ENCODE measurements at places on chromosomes 1 and 21. TPM values are rescaled to one million over a fixed set of nuclear protein-coding genes. Genes with fewer than 3 reads are reported as not detected.

- no peaks in the 10 kb centered on the region for H3K36me3 ChIP-seq
- H3K4me3 ChIP-seq: no peak overlapping the region
- H3K27ac ChIP-seq: no peak overlapping the region
- peaks cover 3% of the 10 kb centered on the region for H3K27me3 ChIP-seq
- H3K4me1 ChIP-seq: no peaks in the 10 kb centered on the region
Measured at GRCh38 chr1:89005286-89006151, 13.1 kb upstream of the KYAT3 start.

- DNase-seq: no peak
- no peaks in the 10 kb centered on the region for H3K4me1 ChIP-seq
- H3K27ac ChIP-seq: no peak overlapping the region
- H3K4me3 ChIP-seq: no peak overlapping the region
- no peaks in the 10 kb centered on the region for H3K27me3 ChIP-seq
Measured at GRCh38 chr1:217402301-217402700, 228.6 kb downstream of the GPATCH2 start.

- DNase-seq: no peak
- no peak overlapping the region for H3K27ac ChIP-seq
- H3K36me3 ChIP-seq: no peaks in the 10 kb centered on the region
- no peak overlapping the region for H3K4me3 ChIP-seq
- peaks cover 5% of the 10 kb centered on the region for H3K27me3 ChIP-seq
- no peaks in the 10 kb centered on the region for H3K4me1 ChIP-seq
Measured at GRCh38 chr1:214516434-214517326, 34.7 kb downstream of the PTPN14 start.

DNA sequence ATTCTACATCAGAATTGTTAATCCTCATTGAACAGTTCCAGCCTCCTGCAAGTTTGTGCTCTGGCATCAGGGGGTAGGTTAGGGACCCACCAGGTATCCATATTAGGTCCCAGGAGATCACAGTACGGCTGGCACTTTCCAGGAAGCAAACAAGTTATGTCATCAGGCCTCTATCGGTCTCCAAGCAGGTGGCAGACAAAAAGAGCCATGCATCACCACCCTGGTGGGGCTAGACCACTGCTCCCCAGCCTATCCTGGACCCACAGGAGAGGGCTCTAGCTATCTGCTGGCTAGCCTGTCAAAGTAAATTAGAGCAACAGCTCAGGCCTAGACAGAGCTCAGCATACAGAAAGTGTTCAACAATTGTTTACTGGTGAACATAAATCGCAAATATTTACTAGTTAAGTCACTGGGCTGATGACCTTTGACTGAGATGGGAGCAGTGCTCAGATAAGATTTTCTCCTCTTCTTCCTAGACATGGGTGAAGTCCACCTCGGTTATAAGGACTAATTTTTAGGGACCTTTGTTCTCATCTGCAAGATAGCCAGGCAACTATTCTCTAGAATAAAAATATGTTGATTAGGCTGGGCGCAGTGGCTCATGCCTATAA lies 6.4 kb downstream of the NUAK2 start:
- H3K4me1 ChIP-seq: no peaks in the 10 kb centered on the region
- peaks cover 23% of the 10 kb centered on the region for H3K27me3 ChIP-seq
- H3K4me3 ChIP-seq: no peak overlapping the region
- H3K36me3 ChIP-seq: no peaks in the 10 kb centered on the region
- no peak overlapping the region for H3K27ac ChIP-seq

DNA sequence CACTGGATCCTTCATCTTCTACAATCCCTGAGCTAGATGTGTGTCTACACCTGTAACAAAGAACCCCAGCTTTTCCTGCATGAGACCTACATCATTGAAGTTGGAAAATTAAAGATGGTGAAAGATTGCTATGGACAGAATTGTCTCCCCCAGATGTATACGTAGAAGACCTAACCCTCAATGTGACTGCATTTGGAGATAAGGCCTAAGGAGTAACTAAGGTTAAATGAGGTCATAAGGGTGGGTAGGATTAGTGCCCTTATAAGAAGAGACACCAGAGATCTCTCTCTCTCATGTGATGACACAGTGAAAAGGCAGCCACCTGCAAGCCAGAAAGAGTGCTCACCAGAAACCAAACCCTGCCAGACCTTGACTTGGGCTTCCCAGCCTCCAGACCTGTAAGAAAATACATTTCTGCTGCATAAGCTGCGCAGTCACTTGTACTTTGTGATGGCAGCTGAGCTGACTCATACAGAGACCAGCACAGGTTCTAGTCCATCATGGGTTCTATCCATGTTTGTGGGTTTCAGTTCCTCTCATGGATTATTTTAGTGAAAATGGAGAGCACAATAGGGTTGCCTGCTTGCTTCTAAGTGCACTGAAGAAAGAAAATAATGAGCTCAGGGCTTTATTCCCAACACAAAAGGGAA lies 180.8 kb downstream of the TPR start:
- no peak overlapping the region for H3K4me3 ChIP-seq
- DNase-seq: peak; percentile 20
- H3K27me3 ChIP-seq: no peaks in the 10 kb centered on the region
- peak overlapping the region; percentile 72 for H3K27ac ChIP-seq

GRCh38 chr1:24754229-24754628 lies 9.0 kb downstream of the CLIC4 start:
- peaks cover 3% of the 10 kb centered on the region for H3K36me3 ChIP-seq
- no peaks in the 10 kb centered on the region for H3K4me1 ChIP-seq
- H3K27ac ChIP-seq: no peak overlapping the region
- H3K4me3 ChIP-seq: no peak overlapping the region

DNA sequence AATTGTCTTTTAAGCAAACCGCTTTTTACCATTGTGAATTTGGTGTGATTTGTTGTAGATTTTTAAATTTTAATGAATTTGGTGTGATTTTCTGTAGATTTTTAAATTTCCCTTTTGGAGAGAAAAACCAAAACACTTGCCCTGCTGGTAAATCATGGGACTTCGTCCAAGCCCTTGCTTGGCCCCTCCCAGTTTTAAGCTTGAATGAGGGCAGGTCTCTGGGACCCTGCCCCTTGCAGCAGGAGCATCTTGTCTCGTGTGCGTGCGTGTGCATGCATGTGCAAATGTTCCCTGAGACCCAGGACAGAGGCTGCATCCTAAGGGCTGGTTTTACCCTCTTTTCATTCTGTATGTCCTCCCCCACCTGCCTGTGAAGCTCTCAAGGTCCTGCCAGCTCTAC lies 248.6 kb downstream of the GREM2 start:
- no peaks in the 10 kb centered on the region for H3K27me3 ChIP-seq
- H3K4me1 ChIP-seq: no peaks in the 10 kb centered on the region
- H3K4me3 ChIP-seq: no peak overlapping the region
- no peaks in the 10 kb centered on the region for H3K36me3 ChIP-seq

DNA sequence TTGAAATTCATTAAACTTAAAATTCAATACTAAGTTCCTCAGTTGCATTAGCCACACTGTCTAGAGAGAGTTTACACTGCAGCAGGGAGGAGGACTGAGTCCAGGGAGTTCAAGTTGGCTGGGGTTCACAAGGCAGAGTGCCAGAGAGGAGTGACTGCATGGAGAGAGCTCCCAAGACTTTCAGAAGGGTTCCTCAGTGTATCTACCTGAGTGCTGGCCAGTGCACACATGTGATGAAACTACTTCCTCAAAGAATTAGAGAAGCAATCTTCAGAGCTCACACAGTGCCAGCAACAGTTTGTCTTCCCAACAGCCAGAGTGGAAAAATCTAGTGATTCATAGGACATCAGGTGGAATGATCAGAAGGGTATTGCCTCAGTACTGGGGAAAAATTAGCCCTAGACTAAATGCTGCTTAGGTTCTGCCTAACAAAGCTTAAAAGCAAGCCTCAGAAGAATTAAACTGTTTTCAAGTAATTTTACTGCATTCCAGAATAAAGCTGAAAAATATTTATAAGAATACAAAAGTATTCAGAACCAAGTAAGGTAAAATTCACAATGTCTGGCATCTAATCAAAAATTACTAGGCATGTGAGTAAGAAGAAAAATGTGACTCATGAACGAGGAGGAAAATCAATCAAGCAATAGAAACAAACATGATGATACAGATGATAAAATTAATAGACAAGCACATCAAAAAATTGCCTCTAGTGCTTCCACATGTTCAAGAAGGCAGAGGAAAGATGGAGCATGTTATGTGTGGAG lies 10.4 kb upstream of the WNT3A start:
- H3K36me3 ChIP-seq: no peaks in the 10 kb centered on the region
- DNase-seq: no peak
- H3K27me3 ChIP-seq: peaks cover 30% of the 10 kb centered on the region
- H3K4me3 ChIP-seq: no peak overlapping the region
- no peak overlapping the region for H3K27ac ChIP-seq

- H3K27me3 ChIP-seq: peaks cover 2% of the 10 kb centered on the region
- H3K4me1 ChIP-seq: no peaks in the 10 kb centered on the region
- no peak within 1 kb of the TSS for H3K27ac ChIP-seq
- H3K4me3 ChIP-seq: no peak within 1 kb of the TSS
- no peaks in the 10 kb centered on the region for H3K36me3 ChIP-seq
Measured at GRCh38 chr1:209937996-209938959, at the start of gene SYT14. Gene SYT14 (plus strand): TSS chr1:209938217. CDS start chr1:209938265, 48 bp downstream.

DNA sequence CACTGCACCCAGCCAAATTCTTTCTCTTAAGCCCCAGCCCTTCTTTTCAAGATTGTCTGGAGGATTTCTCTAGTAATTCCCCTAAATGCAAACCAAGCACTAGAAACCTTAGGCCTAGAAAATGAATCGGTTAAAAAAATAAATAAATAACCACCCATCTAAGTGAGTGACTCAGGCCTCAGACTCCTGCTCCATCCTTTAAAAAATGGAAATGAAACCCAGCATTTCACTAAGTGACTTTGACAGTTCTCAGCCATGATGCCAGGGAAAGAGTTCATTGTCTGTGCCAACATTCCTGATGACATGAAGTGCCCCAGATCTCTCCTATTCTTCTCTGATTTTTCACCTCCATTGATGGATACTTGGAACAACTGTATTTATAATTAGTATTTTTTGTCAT lies 415.2 kb upstream of the DAB1 start:
- H3K27me3 ChIP-seq: no peaks in the 10 kb centered on the region
- H3K27ac ChIP-seq: no peak overlapping the region
- H3K4me3 ChIP-seq: no peak overlapping the region
- no peaks in the 10 kb centered on the region for H3K36me3 ChIP-seq
- DNase-seq: no peak

GRCh38 chr21:45510466-45510955 lies 31.7 kb downstream of the SLC19A1 start:
- no peak overlapping the region for H3K4me3 ChIP-seq
- no peak overlapping the region for H3K27ac ChIP-seq
- no peaks in the 10 kb centered on the region for H3K27me3 ChIP-seq
- DNase-seq: no peak
- H3K36me3 ChIP-seq: peaks cover 42% of the 10 kb centered on the region

DNA sequence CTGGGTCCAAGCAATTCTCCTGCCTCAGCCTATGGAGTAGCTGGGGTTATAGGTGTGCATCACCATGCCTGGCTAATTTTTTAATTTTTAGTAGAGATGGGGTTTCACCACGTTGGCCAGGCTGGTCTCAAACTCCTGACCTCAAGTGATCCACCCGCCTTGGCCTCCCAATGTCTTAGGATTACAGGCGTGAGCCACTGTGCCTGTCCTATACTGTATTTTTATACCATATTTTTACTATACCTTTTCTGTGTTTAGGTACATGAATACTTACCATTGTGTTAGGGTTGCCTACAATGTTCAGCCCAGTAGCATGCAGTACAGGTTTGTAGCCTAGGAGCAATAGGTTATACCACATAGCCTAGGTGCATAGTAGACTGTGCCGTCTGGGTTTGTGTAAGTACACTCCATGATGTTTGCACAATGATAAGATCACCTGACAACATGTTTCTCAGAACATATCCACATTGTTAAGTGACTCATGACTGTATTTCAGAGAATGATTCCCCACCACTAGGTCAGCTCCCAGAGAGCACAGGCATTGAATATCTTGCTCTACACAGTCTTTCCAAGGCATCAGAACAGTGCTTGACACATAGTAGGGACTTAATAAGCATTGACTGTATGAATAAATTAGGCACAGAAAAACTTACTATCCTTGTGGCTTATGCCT lies 6.0 kb upstream of the CITED4 start:
- no peak overlapping the region for H3K4me3 ChIP-seq
- H3K36me3 ChIP-seq: no peaks in the 10 kb centered on the region

GRCh38 chr1:174965362-174966007 lies 34.3 kb upstream of the CACYBP start:
- peak; percentile 75 for DNase-seq
- H3K36me3 ChIP-seq: peaks cover 10% of the 10 kb centered on the region
- H3K27ac ChIP-seq: peak overlapping the region; percentile 88
- peaks cover 52% of the 10 kb centered on the region for H3K4me1 ChIP-seq
- no peaks in the 10 kb centered on the region for H3K27me3 ChIP-seq

DNA sequence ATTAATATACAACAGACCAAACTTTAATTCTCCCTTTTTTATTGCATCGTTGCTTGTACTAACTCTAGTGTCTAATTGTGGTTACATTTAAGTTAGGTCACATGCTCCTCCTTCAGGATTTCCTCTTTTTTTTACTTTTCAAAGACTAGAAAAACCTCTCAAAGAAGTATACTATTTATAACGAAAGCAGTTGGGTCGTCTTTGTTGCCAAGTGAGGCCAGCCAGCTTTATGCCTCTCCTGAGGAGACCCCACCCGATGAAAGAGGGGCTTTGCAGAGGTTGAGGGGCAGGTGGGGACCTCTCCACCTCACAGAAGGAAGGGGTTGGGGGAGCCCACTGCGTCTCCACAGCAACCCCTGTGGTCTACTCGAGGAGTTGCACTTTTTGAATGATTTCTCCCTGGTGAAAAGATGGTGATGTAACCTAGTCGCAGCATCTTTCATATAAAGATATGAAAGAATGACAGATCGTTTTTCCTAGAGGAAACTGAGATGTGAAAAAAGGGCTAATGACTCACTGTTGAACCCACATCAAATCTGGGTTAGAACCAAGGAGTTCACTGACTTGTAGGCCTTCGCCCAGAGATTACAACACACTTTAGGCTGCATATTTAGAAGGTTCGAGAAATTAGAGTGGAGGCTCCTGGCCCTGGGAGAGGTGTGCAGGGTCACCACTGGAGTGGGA lies 6.4 kb downstream of the TGFB2 start:
- peaks cover 4% of the 10 kb centered on the region for H3K4me1 ChIP-seq
- DNase-seq: peak; percentile 33
- H3K27ac ChIP-seq: no peak overlapping the region
- H3K4me3 ChIP-seq: no peak overlapping the region
- H3K27me3 ChIP-seq: no peaks in the 10 kb centered on the region

DNA sequence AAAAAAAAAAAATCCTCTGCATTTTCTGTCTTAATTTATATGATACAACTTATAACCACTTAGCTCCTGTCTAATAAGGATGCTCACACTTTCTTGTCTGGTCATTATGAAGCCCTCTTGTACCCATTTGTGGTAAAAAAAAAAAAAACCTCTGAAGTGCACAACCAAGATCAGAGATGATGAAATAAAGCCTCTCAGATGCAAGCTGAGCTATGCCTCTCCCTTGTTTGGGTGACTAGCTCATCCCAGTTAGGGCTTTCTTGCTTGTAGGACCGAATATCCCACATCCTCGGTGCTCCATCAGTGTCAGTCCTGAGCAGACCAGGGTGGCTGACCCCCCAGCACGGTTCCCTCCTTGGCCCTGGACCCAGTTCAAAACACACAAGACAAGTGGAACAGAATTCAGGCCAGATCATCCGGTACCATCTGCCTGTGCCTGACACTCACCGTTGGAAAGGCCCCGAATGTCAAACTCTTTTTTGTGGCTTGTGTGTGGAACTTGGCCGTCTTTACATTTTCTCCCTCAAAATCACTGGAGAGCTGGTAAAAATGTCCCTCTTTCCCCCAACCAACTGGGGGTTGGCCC lies 6.3 kb upstream of the SELENON start:
- peaks cover 67% of the 10 kb centered on the region for H3K27me3 ChIP-seq
- DNase-seq: no peak
- H3K36me3 ChIP-seq: no peaks in the 10 kb centered on the region

Gene SEC16B
- not detected for total RNA-seq

Gene LIN9
- total RNA-seq: 19.4 TPM

Gene DPYD
- total RNA-seq: 0.18 TPM

Gene ANKRD34A
- total RNA-seq: 1.6 TPM

Gene AMIGO1
- 1.0 TPM for total RNA-seq
